ENCODE measurements at places on chromosomes 3 and 15. TPM values are rescaled to one million over a fixed set of nuclear protein-coding genes. Genes with fewer than 3 reads are reported as not detected.

Gene PCOLCE2
- total RNA-seq: 0.13 TPM

Gene RIOX2
- total RNA-seq: 29.0 TPM

Gene ADAMTS7
- 8.1 TPM for total RNA-seq

Gene GOLGA8R
- total RNA-seq: 0.26 TPM

Gene STRA6
- under 0.01 TPM for total RNA-seq

Gene PIGBOS1
- total RNA-seq: 4.8 TPM

Gene TGM4
- 0.13 TPM for total RNA-seq
